ENCODE measurements at places on chromosomes 3 and 15.

DNA sequence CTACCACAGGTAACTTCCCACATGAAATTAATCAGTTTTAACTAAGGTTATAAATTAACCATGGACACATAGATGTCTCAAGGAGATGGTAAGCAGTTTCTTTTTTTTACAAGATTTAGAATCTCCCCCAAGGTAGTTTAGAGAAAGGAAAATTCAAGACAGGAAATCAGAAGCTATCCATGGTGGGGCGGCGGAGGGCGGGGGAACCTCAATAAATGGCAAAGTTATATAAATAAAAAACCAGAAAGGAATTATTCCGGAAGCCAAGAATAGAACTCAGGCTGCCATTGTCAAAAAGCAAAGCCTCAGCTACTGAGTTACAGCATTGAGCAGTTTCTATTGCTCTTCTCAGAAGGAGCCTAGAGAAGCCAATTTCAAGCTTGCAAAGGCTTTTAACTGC is 172.1 kb upstream of the SMAD3 start:
- DNase-seq = no peak

DNA sequence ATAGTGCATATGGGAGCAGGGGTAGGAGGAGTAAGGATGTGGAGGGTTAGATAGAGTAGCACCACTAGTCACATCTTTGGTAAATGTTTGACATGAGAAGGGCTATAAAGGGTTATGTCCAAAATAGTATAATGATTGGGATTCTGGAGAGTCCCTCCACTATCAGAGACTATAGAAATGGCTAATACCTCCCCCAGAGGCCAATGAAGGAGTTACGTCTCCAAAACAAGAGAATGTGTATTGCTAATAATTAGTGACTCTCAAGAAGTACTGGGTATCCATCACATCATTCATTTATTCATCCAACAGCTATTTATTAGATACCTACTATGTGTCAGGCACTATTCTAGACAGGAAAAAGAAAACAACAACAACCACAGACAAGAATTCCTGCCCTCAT is 203.7 kb upstream of the UMPS start:
- no peak for DNase-seq

GRCh38 chr3:42043099-42043813 is 47.9 kb upstream of the TRAK1 start:
- no peak for DNase-seq

- DNase-seq = no peak
These were observed 77.1 kb downstream of the IQCH start for GRCh38 chr15:67331676-67332075.

- no peak for DNase-seq
These were observed 211.8 kb downstream of the TBC1D2B start for GRCh38 chr15:77865701-77866100.

DNA sequence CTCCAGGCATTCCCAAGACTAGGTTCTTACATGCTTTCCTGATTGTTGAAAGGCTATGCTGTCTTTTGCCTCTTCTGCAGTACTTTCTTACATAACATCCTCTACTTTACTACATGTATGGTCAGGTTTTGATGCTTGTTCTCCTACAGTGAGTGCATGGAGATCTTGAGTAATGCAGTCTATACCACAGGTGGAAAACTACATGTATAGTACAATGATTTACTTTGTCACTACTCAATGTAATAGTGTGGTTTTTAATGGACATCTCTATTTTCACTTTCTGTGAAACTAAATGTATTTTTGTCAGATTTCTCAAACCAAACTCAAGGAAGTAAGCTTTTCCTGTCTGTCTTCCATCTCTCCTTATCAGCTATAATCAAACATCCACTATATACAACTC is 657.0 kb downstream of the TUSC7 start:
- DNase-seq = no peak

- no peak for DNase-seq
These were observed 1.3 kb upstream of the USP3 start for GRCh38 chr15:63502843-63503738.

- DNase-seq = peak; percentile 64
These were observed at the start of gene CLN6 for GRCh38 chr15:68229386-68230156. Gene CLN6 (minus strand): TSS chr15:68229728. CDS start chr15:68229584, 144 bp downstream.

DNA sequence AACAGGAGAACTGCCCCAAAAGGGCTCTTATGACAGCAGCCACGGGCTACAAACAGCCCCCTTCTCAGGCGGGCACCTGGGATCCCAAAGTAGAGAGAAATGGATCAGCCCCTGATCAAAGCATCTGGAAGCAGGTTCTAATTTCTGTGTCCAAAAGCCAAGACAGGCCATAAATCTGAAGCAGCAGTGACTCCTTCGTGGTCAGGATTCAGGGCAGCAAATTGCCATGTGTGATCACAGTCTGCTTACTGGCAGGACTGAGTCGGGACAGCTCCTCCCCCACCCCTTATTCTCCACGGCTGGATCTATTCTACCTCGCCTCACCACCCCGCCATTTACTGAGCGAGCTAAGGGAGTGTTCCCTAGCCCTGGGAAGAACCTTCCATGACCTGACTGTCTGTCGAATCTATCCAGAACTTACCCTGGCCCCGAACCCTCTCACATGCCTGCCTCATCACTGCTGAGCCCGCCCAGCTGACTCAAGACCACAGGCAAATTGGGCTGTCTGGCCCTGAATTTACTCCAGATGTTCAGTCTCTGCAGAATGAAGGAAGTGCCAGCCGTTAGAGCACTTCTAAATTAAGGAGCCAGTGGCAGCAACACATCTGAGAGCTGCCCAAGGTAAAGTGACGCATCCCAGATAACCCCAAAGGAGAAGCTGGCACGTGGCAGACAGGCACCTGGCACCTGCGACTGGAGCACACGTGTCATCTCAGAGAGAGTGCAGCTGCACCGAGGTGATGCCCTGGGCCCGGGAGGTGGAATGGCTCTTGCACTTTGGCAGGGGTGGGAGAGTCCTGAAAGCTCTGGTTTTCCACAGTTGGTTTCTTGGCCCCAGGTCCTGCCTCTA is 1.3 kb downstream of the LRRC15 start:
- no peak for DNase-seq

- no peak for DNase-seq
These were observed 252.6 kb upstream of the LYSMD4 start for GRCh38 chr15:99985878-99986277.

- DNase-seq = no peak
These were observed 106.3 kb upstream of the SAMMSON start for GRCh38 chr3:69893274-69893673.

GRCh38 chr15:39131609-39132008 is 449.3 kb upstream of the THBS1 start:
- no peak for DNase-seq

- no peak for DNase-seq
These were observed 795 bp upstream of the SCAANT1 start for GRCh38 chr3:63912768-63913588.

DNA sequence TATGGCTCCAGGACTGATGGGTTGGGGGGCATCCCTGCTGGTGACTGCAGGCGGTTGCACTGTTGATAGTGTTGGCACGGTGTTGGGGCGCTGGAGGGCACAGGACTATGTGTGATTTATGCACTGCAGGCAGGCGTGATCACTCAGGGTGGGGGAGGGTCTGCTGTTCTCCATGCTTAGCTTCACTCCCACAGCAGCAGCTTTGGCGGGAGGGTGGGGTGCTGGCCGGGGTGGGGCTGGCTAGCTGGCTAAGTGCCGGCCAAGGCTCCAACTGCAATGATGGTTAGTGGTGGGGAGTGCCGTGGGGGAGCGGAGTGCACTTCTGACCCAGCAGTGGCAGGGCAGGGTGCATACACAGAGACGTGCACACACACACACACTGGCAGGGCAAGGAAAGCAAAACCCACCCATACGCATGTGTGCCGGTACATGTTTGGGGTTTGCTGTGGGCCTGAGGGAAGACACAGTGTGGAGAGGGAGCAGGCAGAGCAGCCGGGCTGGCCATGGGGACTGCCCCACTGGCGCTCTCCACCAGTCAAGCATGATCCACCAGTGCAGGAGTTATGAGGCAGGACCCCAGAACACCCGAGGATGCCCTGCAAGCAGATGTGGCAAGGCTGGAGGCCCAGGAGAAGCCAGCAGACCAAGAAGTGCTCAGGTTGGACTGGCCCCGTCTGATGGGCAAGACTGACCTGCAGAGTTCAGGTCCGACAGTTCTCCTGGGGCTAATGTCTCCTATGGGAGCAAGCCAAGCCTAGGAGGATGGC is 16.5 kb upstream of the FGF7 start:
- no peak for DNase-seq

- no peak for DNase-seq
These were observed 103.3 kb downstream of the PCCB start for GRCh38 chr3:136353461-136353860.

DNA sequence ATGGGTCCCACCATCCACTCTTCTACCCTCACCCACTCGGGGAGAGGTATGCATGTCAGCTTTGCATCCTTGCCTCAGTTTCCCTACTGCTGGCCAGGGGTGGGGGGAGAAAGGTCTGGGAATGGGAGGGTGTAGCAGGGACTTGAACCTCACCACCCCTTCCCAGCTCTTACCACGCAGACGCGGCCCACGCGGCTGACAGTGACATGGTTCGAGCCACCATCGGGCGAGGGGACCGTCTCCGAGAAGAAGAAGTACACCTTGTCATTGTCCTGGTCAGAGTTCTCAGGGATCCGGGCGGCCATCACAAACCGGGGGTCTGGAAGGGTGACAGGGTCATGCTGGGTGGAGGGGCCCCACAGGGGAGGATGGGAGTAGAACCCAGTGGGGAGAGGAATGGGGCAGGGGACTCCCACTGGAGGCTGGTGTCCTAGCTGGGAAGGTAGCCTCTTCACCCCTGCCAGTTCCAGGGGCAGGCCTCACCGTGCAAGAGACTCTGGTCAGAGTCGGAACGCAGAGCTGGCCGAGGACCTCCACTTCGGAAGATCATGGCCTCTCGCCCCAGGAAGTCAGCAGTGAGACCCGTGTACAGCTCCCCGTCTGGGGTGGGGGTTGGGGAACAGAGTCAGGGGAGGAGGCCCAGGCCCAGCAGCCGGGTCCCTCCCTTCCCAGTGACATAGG is 3.7 kb downstream of the SEMA3G start:
- no peak for DNase-seq
